Endodermal cell (in vitro differentiated cells): ENCODE measurements at places on chromosomes 12 and 14.

DNA sequence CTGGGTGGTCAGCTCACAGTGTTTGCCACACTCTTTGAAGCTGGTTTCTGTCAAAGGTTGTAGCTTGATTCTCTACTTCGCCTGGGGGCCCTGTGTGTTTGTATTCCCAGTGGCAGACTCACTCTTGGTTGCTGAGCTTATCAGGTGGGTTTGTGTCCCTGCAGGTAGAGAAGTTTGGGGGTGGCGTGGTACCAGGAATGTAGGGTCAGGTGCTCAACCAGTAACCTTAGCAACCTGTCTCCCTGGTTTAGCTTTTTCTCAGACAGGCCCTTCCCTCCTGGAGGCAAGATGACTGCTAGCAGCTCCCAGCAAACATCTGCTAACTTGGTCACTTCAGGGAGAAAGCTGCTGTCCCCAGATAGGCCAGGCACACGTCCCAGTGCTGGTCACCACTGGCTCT, 352.2 kb downstream of the AACS start:
- no peak overlapping the region for H3K27ac ChIP-seq
- no peaks in the 10 kb centered on the region for H3K36me3 ChIP-seq
- H3K27me3 ChIP-seq = no peaks in the 10 kb centered on the region
- no peak for DNase-seq
- H3K4me3 ChIP-seq = no peak overlapping the region

DNA sequence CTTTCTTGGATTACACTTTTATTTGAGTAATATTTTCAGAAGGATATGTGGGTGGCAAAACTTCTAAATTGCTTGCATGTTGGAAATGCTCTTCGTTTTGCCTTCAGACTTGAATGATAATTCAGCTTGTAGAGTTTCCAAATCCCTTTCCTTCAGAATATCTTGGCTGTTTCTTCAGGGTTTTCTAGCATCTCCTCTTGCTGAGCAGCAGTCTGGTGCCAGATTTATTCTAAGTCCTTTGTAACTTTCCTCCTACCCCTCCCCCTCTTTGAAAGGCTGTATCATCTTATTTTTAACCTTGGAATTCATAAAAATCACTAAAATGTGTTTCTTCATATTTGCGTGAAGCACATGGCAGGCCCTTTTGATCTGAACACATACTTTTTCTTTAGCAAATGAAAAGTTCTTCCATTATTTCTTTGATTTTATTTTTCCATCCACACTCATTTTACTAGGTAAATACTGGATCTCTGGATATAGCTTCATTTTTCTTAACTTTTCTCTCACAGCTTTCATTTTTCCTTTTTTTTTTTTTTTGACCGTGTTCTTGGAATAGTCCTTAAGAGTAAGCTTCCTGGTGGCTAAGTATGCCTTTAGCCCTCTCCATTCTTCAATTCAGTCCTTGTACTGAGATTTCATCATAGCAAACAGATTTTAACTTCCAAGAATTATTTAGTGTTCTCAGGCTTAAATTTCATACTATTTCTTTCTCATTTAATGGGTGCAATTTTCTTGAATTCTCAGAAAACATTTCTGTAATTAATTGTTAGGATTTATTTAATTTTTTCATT, 102.0 kb downstream of the SLC38A4 start:
- no peak overlapping the region for H3K4me3 ChIP-seq
- DNase-seq = no peak
- H3K27me3 ChIP-seq = no peaks in the 10 kb centered on the region
- H3K27ac ChIP-seq = no peak overlapping the region
- H3K36me3 ChIP-seq = no peaks in the 10 kb centered on the region

DNA sequence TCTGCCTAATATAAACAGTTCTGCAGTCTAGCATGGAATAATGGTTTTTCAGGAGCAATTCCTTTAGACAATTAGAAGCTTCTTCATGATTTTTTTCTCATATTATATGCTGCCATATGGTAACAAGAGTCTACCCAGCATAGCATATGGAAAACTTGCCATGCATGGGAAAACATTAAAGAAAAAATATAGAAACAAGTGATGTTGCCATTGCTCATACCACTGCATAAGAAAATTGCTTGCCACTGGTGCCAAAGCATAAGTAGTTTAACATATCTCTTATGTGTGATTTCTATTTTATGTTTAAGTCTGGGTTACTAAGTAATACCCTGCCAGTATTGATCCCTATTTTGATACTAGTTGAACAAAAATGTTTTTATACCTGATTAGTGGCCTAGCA, 171.2 kb downstream of the CCDC59 start:
- no peak overlapping the region for H3K4me3 ChIP-seq
- no peaks in the 10 kb centered on the region for H3K4me1 ChIP-seq
- DNase-seq = no peak
- no peak overlapping the region for H3K27ac ChIP-seq
- H3K27me3 ChIP-seq = no peaks in the 10 kb centered on the region

GRCh38 chr12:55653031-55653430, 16.3 kb downstream of the OR10P1 start:
- no peak overlapping the region for H3K4me3 ChIP-seq
- H3K4me1 ChIP-seq = no peaks in the 10 kb centered on the region
- peak; percentile 22 for DNase-seq
- H3K36me3 ChIP-seq = no peaks in the 10 kb centered on the region
- H3K27ac ChIP-seq = no peak overlapping the region
- H3K27me3 ChIP-seq = peaks cover 14% of the 10 kb centered on the region

DNA sequence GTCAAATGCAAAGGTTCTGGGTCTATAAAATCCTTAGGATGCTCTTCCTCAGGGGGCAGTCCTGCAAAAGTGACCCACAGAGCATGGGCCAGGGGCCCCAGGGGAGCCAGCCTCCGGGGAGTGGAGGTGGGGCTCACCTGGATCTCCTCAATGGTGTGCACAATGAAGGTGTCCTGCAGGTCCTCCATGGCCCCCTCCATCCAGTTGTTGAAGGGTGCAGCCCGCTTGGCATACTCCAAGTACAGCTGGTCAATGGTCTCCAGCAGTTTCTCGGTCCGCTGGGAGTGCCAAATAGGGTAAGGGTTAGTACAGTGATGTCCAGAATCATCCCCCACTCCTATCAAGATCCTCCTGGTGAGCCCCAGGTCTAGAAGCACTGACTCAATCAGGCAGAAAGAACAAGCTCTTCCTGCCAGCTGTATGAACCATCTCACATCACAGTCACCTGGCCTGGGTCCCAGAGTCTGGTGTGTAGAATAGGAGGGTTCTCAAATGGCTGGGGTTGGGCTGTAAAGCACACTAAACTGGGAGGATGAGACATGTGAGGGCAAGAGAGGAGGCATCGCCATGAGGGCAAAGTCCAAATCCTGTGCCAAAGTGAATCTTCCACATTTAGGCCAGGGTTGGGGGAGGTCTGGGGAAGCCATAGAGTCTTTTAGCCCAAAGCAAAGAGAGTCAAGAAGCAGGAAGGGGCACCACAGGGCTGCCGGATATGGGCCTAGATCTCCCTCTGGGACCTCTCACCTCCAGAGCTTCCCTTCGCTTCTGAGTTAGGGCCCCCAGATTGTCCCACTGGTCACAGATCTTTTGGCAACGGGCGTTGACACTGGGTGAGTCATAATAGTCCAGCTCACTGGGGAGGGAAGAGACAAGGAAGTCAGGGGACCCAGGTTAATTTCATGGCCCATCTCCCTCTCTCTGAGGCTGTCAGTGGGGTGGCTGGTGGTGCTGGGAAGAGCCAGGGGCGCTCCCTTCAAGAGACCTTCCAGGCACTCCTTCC, 91.5 kb upstream of the ZFP36L1 start:
- peaks cover 97% of the 10 kb centered on the region for H3K36me3 ChIP-seq
- no peaks in the 10 kb centered on the region for H3K27me3 ChIP-seq
- no peak for DNase-seq
- no peak overlapping the region for H3K4me3 ChIP-seq
- H3K27ac ChIP-seq = no peak overlapping the region
- no peaks in the 10 kb centered on the region for H3K4me1 ChIP-seq

DNA sequence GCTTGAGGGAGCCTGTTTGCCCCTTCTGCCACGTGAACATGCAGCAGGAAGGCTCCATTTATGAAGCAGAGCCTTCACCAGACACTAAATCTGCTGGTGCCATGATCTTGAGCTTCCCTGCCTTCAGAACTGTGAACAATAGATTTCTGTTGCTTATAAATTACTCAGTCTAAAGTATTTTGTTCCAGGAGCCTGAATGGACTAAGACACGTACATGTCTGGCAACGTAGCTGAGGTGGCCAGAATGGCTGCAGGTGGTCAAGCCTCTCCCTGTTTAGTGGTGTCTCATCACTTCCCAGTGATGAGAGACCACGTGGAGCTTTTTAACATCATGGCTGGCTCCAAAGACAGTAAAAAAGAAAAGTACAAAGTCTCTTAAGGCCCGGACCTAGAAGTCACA, 32.2 kb upstream of the SLC38A2 start:
- no peaks in the 10 kb centered on the region for H3K27me3 ChIP-seq
- peaks cover 16% of the 10 kb centered on the region for H3K4me1 ChIP-seq
- no peak for DNase-seq
- H3K27ac ChIP-seq = no peak overlapping the region

DNA sequence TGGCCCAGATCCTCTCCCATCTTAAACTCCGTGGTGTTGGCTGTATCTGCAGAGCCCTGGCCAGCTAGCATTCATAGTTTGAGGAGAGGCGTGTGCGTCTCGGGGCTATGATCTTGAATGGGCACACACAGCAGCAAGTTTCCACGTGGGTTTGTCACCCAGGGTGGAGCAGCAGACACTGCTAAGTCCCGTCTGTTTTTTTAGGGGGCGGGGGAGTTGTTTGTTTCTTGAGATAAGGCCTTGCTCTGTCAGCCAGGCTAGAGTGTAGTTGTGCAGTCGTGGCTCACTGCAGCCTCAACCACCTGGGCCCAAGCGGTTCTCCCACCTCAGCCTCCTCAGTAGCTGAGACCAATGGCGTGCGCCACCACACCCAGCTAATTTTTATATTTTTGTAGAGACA, 20.1 kb upstream of the TEX22 start:
- H3K27ac ChIP-seq = no peak overlapping the region
- no peak overlapping the region for H3K4me3 ChIP-seq
- H3K27me3 ChIP-seq = no peaks in the 10 kb centered on the region
- peaks cover under 1% of the 10 kb centered on the region for H3K36me3 ChIP-seq

- H3K27ac ChIP-seq = no peak overlapping the region
- H3K4me1 ChIP-seq = no peaks in the 10 kb centered on the region
- H3K4me3 ChIP-seq = no peak overlapping the region
Observed at GRCh38 chr12:113051759-113052158, 4.8 kb upstream of the DTX1 start.

DNA sequence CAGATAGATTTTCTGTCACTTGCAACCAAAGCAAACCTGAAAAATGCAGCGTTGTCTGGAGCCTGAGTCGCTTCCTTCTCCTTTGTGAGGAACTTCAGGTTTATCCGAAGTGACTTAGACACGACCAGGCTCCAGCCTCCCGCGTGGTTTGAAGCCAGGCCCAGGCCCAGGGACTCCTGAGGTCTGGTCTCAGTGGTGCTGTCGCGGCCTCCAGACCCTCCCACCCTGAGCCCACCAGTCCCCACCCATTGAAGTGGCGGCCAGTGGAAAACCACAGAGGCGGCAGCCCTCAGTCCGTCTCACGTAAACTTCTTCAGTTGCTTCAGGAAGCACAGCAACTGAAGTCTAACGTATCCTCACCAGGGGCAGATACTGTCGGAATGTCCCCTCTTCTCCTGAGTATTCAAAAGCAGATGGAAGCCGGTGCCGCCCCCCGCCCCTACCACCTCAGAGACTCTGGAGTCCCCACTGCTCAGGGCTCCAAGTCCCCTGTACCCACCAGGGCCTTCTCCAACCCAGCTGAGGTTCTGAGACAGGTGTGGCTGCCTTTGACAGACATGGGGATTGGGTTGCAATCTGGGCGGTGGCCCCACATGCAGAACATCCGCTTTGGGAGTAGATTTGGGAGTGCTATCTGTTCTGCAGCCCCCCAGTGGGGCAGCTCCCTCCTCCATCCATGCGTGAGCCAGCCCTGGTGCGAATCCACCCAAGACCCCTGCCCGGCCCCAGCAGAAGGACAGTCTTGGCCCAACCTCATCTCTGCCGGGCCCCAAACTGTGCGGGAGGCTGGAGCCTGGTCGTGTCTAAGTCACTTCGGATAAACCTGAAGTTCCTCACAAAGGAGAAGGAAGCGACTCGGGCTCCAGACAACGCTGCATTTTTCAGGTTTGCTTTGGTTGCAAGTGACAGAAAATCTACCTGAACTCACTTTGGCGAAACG, 26.6 kb upstream of the GALNT9 start:
- H3K36me3 ChIP-seq = no peaks in the 10 kb centered on the region
- H3K27ac ChIP-seq = no peak overlapping the region
- DNase-seq = no peak
- no peaks in the 10 kb centered on the region for H3K4me1 ChIP-seq
- H3K4me3 ChIP-seq = no peak overlapping the region

- H3K4me1 ChIP-seq = no peaks in the 10 kb centered on the region
- H3K4me3 ChIP-seq = no peak overlapping the region
- H3K36me3 ChIP-seq = no peaks in the 10 kb centered on the region
- no peaks in the 10 kb centered on the region for H3K27me3 ChIP-seq
Observed at GRCh38 chr12:63302269-63302940, 151.4 kb upstream of the AVPR1A start.

- H3K27ac ChIP-seq = no peak overlapping the region
- H3K27me3 ChIP-seq = no peaks in the 10 kb centered on the region
- H3K4me3 ChIP-seq = no peak overlapping the region
- no peak for DNase-seq
- H3K4me1 ChIP-seq = no peaks in the 10 kb centered on the region
- no peaks in the 10 kb centered on the region for H3K36me3 ChIP-seq
Observed at GRCh38 chr14:79043194-79043889, 873.2 kb downstream of the NRXN3 start.

DNA sequence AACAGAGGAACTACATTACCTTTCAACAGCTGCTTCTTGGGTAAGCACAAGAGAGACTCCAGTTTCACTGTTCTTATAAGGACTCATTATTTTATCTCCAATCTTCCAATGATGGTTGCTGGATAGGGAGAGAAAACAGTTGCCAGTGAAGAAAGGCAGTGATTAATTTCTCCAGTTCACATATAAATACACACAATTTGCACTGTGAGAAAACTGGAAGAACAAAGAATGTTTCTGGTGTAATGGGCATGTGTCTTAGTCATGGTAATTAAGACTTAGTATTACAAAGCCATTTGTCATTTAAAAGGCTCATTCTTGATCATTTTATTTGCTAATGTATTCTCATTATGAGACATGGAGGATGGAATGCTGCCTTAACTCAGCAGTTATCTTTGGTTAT, 78.0 kb upstream of the FAR2 start:
- no peak for DNase-seq
- H3K4me1 ChIP-seq = no peaks in the 10 kb centered on the region
- H3K27me3 ChIP-seq = no peaks in the 10 kb centered on the region
- no peaks in the 10 kb centered on the region for H3K36me3 ChIP-seq

DNA sequence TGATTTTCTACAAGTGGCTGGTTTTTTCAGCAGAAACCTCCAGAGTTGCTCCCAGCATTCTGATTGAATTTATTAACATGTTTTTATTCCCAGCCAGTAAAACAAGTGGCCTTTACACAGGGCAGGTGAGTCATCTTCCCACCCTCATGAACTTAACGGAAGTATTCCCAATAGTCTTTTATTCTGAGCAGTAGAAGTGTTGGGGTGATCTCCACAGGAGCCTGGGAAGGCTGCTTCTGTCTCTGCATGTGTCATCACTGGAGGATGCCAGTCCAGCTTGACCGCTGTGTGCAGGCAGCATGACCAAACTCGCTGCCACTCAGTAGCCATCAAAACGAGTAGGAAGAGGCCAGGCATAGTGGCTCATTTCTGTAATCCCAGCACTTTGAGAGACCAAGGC, 13.4 kb upstream of the DNAH10 start:
- no peaks in the 10 kb centered on the region for H3K4me1 ChIP-seq
- H3K4me3 ChIP-seq = no peak overlapping the region
- no peak overlapping the region for H3K27ac ChIP-seq
- no peak for DNase-seq
- no peaks in the 10 kb centered on the region for H3K27me3 ChIP-seq
- H3K36me3 ChIP-seq = peaks cover 81% of the 10 kb centered on the region
